ENCODE measurements at places on chromosomes 5 and 9.

DNA sequence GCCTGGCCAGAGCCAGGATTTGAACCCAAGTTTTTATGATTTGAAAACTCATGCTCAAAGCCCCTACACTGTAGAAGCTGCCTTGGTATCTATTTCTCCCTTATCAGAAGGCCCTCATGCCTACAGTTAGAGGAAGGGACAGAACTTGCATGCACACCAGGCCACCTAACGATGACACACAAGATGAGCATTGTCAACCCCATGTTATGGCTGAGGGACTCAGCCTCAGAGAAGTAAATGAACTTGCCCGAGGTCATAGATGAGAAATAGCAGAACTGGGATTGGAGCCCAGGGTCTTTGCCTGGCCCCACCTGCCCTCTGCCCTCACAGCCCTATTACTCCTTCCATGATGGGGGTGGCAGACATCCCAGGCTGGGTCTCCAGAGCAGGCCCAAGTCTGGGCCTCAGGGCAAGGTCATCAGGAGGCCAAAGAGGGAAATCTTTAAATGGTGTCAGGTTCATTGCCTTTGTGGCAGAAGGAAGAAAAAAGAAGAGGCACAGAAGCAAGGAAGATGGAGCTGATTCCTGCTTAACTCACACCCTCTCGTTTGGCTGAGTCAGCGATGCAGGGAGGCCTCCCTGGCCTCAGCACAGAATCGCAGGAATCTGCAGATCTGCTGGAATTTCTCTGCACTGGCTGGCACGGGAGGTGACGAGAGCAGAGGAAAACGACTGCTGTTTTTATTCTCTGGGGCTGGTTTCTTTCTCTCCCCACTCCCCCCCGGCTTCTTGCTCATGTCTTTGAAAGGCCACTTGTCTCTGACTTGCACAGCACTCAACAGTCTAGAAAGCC, 20.6 kb upstream of the CRB2 start:
- peak; percentile 66 for DNase-seq

DNA sequence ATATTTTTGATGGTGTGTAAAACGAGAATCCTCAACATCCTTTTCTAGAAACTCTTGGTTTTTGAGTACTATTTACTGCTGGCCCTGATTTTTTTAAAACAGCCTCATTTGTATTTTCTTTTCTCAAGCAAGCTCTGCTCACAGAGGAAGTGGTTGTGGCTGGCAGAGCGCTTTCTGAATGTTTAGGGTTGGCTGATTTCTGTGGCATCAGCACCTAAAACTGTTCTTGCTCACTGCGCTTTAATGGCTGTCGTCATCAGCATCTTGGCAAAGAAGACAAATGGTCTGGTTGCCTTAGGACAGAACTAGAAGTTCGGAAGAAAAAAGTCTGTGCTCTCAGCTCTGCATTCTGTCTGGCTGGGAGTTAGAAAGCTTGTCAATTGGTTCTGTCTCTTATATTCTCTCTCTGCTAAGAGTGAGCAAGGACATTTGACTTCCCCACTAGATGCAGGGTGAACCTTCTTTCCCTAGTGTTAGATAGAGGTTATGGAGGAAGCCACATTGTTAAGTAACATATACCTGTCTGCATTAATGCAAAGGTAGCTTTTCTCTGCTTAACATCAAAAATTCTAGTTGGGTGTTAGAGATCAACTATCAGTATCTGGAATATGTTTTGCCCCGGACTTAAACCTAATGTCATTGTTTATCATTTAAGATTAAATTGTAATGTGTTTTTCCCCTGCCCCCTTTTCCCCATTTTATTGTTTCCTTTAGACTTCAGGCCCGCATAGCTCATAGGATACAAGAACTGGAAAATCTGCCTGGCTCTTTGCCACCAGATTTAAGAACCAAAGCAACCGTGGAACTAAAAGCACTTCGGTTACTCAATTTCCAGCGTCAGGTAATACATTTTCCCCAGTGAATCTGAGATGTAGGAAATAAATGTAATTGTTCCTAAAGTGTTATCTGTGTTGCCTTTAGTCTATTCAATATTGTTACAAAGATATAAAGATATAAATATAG, 39.0 kb downstream of the SMARCA2 start:
- DNase-seq = peak; percentile 14

DNA sequence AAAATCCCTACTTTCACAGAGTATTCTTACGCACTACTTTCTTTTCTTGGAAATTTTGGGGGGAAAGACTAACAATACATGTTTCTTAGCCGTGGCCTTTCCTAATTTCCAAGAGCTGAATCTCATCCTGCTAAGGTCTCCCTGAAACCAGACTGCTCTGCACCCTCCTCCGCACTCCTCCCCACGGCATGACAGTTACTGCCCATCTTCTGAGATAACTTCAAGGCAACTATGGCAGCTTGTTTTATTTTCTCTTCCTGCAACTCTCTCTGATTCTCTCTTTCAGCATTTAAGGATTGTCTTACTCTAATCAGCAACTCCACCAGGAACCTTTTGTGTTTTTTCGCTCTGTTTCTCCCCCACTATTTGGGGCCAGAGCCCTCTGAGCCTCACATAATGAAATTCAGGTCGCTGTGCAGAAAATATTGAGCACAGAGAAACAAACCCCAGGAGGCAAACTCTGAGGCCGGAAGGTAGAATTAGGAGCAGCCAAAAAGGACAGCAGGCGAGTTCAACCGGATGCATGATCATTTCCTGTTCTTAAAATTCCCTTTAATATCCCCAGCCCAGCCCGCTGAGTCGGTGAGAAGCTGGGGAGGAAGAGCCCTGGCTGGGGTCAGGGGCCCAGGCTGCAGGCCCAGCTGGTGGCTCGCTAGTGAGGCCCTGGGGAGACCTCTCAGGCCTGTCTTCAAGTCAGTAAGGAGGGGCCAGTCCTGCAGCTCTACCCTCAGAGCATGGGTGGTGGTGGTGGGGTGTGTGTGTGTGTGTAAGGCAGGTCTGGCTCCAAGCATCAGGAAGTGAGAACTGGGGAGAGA, 213.6 kb upstream of the S1PR3 start:
- DNase-seq = no peak

DNA sequence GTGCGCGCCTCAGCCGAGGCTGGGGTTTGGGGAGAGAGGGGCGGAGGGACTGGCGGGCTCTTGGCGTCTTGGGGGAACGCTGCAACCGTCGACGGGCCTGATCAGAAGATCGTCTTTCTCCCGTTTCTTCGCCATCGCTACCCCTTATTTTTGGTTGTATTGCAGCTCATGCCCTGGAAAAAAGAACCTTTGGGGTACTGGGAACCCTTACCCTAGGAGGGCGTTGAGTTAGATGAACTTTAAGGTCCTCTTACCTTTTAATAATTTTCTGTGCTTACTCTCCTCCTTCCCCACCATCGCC, 719 bp downstream of the PAIP2 start:
- DNase-seq = no peak

GRCh38 chr5:172046593-172046992, 40.2 kb upstream of the FBXW11 start:
- DNase-seq = no peak

DNA sequence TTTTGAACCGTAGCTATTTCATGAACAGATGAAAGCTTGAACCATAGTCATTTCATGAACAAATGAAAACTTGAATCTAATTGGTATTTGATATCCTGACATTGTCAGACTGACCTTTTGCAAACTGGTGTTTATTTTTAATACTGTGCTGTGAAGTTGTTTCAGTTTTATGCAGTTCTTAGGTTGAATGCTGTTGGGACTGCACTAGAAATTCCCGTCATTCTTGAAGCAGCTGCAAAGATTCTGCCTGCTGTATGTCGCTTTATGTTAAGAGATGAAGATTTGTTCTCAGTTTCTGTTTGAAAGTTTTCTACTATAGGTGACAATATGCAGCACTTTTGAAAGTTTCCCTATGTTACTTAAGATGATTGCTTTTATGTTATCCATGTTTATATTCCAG, 22.5 kb upstream of the FAM120AOS start:
- DNase-seq = no peak

DNA sequence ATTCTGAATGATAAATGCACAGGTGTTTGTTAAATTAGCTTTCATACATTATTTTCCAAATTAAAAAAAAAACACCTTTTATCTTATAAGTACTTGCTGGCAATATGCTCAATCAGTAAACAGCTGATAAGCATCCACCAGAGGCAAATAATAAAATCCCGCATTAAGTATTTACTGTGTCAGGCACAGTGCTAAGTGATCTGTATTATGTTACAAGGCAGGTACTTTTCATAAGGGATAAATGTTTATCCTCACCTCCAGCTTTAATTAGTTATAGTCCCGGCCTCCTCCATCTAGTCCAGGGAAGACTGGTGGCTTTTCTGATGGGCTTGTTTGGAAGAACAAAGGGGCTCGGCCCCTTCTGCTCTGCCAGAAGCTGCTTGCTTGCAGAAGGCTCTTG, 40.1 kb downstream of the PFDN1 start:
- no peak for DNase-seq

DNA sequence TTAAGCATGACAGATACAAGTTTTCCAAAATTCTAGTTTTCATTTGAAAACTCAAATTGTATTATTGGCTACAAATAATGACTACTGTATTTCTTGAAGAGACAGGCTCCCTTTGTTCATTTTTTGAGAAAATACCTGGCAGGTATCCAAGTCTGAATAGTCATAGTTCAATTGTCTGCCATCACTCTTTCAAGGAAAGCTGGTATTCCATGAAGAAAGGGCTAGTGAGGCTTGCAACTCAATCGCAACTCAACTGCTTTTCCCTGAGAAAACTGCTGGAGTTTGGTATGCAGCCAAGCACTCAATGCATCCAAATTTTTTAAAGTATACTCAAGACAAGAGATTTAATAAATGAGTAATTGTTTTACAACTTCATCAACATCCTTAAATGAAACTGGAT, 61.4 kb upstream of the TRIO start:
- no peak for DNase-seq

DNA sequence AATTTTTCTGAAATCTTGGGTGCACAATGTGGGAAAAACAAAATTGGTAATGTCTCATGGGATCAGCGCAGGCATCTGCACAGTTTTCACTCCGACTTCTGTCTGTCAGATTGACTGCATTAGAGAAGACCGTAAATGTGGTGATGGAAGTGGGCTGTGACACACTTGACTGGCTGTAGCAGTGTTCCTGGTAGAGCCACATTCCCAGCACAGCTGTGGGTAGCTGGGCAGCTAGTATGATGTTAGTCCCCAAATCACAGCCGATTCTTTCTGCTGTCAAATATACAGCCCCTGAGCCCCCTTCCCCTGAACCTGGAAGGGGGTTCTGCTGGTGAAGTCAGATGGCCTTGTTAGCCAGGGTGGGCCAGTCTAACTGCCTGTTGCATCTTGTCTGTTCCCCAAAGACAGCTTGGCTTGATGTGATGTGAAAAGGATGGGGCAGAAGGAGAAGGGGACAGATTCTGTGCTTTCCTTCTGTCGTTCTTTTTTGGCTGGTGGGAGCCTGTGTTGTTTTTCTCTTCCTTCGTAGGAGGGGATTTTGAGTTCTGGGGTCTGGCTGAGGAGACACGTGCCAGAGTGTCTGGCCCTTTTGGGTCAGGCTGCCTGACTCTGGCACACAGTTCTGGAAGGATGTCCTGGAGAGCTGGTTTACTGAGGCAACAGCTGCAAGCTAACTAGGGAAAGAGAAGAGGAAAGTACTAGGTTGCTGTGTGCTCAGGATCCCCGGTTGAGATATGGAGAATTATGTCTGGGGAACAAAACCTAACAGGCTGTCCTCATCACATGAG, 66.4 kb upstream of the SPRY4 start:
- DNase-seq = no peak

GRCh38 chr5:165263536-165263935, 1758.1 kb downstream of the MAT2B start:
- DNase-seq = no peak

GRCh38 chr5:170339780-170340167, 42.2 kb upstream of the LCP2 start:
- no peak for DNase-seq

- no peak for DNase-seq
Measured at GRCh38 chr9:112341730-112342129, 8.3 kb upstream of the PTBP3 start.

GRCh38 chr5:162565-163337, 28.5 kb upstream of the LRRC14B start:
- DNase-seq = no peak

GRCh38 chr9:112135706-112136105, 39.4 kb downstream of the SUSD1 start:
- no peak for DNase-seq

- peak; percentile 94 for DNase-seq
Measured at GRCh38 chr5:119267958-119268386, 87.8 kb upstream of the TNFAIP8 start.

- DNase-seq = no peak
Measured at GRCh38 chr5:178215280-178216002, 11.1 kb downstream of the HNRNPAB start.

All from large intestine (tissue), 12 donors.